Stimulated activated CD4-positive, alpha-beta T cell treated with anti-CD3 and anti-CD28 coated beads, Interleukin-15, amount 100 ng/mL, for 1 hour (primary cell): ENCODE measurements at places on chromosomes 1 and 21.

- no peak for DNase-seq
Observed at GRCh38 chr1:207020709-207021107, 11.8 kb downstream of the C1orf116 start.

DNA sequence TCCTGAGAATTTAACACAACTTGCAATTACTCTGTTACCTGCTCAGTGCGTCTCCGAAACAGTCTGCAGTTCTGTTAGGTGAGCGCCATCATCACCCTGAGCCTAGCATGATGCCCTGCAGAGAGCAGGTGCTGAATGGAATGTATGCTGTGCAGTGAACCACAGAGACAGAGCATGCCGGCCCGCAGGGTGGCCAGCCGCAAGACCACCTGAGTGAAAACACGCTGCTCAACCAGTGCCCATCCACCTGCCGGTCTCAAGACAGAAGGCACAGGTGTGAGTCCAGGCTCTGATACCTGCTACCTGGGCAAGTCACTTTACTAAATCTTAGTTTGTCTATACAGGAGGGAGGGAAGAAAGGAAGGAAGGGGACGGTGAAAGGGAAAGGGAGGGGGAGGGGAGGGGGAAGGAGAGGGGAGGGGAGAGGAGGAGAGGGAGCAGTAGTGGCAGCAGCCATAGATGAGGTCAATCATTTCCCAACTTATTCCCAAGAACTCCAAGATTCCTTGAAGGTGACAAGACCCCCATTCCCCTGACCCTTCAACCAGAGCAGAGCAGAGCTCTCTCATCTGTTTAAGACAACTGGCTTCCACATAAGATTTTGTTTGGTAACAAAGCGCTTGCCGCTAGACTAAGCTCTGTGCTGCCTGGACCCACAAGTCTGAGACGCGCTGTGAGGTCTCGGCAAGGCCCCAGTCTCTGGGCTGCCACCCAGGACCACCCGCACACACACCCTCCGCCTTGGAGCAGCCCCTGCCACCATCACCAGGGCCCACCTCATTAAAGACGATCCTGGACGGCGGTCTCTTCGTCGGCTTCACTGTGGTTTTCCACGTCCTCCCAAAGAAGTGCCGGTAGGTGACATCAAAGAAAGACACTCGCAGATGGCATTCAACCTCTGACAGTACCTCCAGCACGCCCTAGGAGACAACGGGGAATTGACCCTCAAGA, 14.5 kb downstream of the NPHP4 start:
- DNase-seq, result no peak

DNA sequence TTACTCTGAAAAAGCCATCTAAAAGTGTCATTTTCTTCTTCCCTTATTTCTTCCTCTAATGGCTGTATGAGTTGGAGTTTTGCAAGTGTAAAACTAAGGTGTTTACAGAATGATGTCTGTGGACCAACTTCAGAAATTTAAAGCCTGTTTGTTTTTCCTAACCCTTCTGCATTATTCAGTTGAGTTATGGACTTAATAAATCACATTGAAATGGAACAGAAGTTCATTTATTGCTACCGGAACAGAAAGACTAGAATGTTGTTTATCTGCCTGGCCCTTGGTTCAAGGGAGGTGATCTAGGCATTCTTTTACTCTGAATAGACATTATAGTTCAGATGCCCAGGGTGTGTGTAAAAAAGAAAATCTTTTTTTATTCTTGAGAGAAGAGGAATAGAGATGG, 24.8 kb downstream of the SYT14 start:
- DNase-seq, result no peak

GRCh38 chr1:219566951-219567947, 45.7 kb downstream of the ZC3H11B start:
- no peak for DNase-seq

- DNase-seq, result no peak
Observed at GRCh38 chr1:206101351-206102045, 15.7 kb downstream of the AVPR1B start.

- no peak for DNase-seq
Observed at GRCh38 chr1:204319462-204319861, 40.3 kb downstream of the PLEKHA6 start.

DNA sequence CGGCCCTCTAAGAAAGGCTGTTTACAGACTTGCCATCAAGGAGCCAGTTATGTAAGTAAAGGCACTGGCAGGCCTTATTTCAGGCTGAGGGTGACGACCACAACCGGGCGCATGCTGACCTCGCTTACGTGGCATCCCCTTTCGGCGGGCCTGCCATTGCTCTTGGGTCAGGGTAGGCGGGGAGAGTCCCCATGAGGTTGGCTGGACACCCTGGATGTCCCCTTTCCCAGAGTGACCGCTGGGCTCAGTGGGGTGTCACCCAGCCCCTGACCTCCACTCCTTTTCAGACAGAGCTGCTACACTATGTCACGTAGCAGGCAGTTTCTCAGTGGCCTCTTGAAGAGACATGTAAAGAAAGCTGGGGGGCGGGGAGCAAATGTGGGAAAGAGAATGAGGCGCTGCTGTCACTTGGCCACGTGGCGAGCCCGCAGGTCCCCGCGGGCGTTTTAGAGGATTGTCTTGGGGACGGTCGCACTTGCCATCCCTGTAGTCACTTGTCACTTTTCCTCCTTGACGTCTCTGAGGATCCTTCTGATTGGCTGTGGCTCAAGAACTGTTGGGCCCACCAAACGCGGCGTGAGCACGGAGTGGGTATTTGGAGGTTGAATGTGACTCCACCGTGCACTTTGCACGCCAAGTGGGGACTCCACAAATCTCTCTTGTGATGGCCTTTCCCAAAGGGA, 42.2 kb downstream of the SLC37A1 start:
- DNase-seq, result no peak

GRCh38 chr21:16193496-16194094, 463.8 kb downstream of the USP25 start:
- DNase-seq, result no peak

DNA sequence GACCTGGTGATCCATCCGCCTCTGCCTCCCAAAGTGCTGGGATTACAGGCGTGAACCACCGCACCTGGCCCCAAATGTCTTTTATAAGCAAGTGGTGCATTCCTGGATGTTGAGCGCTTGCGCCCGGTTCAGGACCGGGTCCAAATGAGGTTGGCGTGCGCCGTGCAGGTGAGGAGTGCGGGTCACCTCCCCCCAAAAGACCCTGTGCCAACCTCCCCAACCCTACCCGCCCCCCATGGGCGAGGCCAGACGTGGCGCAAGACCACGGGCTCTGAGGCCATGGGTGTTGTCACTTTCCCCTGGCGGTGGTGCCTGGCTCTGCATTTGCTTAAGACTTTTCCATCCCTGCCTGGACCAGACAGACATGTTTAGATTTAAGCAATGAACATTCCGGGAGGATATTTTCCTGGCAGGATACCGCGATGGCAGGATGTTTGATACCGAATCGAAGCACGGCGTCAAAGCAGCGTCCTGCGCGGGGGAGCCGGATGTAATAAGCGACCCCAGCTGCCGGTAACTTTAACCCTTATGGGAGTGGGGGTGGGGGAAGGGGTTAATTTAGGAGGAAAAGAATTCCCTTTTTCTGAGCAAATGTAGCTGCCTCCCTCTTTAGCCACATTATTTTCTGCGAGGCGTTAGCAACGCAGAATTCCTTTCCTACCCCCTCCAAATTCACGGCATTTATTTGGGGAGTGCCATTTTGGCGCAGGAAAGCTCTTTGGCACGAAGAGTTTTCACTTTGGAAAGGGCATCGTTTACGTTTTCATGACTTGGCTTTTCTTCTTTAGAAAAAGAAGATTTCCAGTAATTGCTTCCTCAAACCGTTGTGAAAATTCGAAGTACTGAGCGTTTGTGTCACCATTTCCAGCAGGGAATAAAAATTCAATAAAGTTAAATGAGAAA, 27.8 kb upstream of the RNF187 start:
- no peak for DNase-seq

- no peak for DNase-seq
Observed at GRCh38 chr21:38337793-38338192, 81.0 kb downstream of the KCNJ15 start.

GRCh38 chr1:163195728-163196448, 6.8 kb downstream of the RGS5 start:
- DNase-seq, result no peak

- no peak for DNase-seq
Observed at GRCh38 chr1:3904006-3904842, 4.2 kb upstream of the C1orf174 start.

GRCh38 chr1:95049935-95050334, 22.8 kb downstream of the ALG14 start:
- DNase-seq, result no peak

GRCh38 chr1:33377756-33378155, 53.1 kb downstream of the PHC2 start:
- no peak for DNase-seq

GRCh38 chr1:238401144-238401543, 510.4 kb upstream of the ZP4 start:
- no peak for DNase-seq

DNA sequence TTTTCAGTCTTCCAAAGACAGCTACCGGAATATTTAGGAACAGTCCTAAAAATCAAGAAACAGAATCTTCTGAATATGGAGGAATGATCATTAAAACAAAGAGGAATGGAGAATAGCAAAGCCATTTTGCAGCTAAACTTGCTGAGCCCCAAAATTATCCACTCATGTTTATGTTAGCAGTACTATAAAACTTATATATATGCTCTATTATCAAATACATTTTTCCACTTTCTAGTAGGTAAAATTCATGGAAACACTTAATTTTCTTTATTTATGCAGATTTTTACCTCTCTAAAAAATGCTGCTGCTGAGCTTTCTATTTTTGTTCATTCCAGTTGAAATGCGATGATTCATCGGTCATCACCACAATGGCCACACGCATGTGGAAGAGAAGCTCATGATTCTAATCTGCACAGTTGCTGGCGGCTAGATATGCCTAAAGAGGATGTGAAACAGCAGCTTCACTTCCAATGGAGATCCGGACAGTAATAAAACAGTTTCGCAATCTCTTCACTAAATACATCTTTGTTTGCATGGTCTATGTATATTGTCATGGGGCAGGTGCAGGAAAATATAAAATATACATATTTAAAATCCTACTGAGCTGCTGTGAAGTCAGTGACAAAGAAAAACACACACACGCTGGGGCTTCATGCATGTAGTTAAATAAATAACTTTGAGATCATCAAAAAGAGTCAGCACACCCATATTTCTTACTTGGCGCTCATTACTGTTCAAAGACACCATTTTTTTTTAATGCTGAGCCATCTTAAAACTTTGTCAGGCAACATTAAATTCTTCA, 292.2 kb downstream of the SMYD3 start:
- no peak for DNase-seq

- DNase-seq, result no peak
Observed at GRCh38 chr1:246219508-246220030, 287.5 kb downstream of the SMYD3 start.

DNA sequence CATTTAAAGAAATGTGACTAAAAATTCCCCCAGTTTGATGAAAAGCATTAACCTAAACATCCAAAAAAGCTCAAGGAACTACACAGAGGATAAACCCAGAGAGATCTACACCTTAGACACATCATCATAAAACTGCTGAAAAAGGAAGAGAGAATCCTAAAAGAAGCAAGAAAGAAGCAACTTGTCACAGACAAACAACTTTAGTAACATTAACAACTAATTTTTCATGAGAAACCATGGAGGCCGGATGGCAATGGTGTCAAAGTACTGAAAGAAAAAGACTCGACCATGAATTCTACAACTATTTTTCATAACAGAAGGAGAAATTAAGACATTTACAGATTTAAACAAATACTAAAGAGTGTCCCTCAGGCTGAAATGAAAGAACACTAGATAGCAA, 17.7 kb downstream of the ZNF644 start:
- no peak for DNase-seq

GRCh38 chr21:32214654-32215305, 64.1 kb downstream of the MIS18A start:
- DNase-seq, result no peak

DNA sequence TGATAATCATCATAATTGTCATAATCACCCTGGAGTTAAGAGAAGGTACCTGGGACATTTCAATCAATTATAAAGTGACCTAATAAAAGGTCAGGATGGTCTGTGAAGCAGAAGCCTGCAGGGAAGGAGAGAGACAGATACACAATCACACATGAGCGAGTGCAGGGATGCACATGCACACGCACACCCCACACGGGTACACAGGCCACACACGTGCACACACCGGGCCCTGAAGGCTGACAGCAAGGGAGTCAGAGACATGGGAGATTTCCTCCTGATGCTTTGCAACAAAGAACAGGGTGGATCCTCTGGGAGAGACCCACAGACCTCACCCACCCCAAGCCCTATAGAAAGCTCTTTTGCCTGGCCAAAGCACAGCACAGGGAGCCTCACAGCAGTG, 82.3 kb upstream of the ZC3H12A start:
- no peak for DNase-seq

GRCh38 chr21:34967509-34968289, 81.4 kb downstream of the RUNX1 start:
- DNase-seq, result no peak

- no peak for DNase-seq
Observed at GRCh38 chr1:108882837-108883236, 6.1 kb downstream of the GPSM2 start.

DNA sequence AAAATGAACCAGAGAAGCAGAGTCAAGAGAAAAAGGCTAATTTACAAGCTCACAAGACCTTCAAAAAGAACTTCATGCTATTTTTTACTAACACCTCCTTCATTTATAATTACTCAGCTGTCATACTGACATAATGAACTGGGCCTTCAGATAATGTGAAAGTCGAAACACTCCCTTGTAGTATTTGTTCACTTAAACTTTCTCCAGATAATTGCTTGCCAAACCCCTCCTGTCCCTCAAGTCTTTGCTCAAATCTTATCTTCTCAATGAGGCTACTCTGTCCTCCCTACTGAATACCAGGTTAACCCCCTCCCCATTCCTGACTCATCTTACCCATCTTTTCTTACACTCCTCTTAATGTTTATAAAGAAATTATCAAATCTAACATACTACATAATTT, 11.1 kb upstream of the MAP3K21 start:
- DNase-seq, result no peak

DNA sequence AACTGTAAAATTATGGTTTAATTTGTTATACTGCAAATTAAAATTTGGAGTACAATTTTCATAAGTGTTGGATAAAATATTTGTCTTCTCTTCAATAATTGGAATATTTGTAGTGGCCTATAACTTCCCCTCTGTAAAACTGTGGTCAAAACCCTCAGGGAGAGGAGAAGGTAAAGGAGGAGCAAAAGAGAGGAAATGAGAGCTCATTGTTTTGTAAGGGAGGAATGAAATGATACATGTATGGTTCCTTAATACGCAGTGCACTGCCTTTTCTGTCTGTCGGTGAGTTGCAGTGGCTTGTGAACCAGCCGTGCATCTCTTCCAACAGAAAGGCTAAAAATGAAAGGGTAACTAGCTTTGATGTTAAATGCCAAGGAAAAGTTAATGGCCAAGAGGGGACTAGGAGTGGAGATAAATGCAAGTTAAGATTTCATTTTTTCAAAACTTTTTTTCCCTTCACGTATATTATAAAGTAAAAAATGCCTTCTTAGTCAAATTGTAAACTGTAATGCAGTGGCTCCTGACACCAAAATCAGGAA, 26.4 kb downstream of the LRRC8D start:
- DNase-seq, result no peak

- DNase-seq, result no peak
Observed at GRCh38 chr21:31967334-31967733, 94.5 kb downstream of the HUNK start.

- no peak for DNase-seq
Observed at GRCh38 chr1:180265201-180265600, 35.1 kb downstream of the LHX4 start.
